ENCODE measurements at places on chromosomes 1 and 21.
A peak's percentile ranks its signal among the peaks of the same experiment; 100 is the strongest.

DNA sequence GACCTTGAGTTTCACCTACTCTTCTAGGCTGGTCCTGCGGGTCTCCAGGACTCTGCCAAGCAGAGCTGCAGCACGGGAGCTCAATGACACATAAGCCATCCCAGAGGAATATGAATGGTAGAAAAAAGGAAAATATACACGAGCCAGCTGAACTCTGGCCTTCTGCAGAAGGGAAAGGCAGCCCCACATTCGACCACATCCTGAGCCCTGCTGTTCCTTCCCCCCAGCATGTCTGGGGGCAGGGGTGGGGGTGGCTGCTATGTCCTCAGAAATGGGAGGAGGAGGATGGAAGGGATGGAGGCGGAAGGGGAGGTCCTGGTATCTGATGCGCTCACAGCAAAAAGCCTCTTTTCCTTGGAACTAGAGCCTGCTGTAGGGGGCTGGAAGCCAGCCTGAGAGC is 12.1 kb upstream of the KDF1 start:
- DNase-seq = no peak

DNA sequence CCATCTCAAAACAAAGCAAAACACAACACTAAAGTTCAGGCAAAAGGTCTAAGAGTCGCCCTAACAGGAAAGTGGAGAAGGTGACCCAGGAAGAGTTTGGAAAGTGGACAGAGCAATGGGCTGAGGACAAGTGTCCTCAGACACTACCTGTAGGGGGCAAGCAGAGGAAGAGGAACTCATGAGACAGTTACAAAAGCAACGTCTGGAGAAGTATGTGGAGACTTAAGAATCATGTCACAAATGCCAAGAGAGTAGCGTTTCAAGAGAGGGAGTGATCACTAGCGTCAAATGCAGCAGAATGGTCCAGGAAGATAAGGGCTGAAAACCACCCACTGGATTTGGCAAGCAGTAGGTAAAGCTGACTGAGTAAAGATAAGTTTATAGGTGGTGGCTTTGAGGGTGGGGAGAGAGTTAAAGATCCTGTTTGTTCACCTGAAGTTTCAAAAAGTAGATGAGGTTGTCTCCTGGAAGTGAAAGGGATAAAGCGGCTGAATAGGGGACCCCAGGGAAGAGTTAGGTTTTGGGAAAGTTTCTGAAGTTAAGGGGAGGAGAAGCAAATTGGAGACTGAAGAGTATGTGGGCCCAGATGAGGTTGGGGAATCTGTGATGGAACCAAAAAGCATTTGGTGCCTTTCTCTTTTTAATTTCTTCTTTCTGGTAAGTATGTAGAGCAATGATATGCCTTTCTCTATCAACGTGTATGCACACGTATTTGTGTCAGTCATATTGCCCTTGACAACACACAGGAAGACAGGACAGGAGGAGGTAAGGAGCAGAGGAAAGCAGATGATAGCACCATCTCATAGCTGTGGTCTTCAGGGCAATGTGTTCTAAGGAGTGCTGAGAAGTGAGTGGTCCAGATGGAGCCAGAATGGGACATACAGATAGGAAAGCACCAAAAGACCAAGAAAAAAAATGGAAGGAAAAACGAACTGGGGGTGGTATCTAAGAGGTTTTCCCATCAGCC is 3.1 kb downstream of the BSDC1 start:
- DNase-seq = no peak

DNA sequence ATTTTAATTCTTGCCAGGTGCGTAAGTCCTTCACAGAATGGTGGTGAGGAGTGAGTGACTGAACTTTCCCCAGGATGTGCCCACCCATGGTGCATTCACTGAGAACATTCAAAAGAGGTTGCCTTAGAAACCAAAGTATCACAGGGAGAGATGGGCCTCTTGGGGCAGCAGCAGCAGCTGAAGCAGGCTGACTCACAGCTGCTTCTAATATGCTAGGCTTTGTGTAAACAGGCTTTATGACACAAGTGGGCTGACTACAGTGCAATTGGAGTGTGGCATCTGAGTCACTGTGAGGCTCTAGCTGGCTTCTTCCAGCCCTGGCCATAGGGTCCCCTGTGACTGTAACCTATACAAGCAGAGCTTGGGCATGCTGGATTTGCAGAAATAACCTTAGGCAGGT is 12.6 kb downstream of the PIGP start:
- DNase-seq = no peak

DNA sequence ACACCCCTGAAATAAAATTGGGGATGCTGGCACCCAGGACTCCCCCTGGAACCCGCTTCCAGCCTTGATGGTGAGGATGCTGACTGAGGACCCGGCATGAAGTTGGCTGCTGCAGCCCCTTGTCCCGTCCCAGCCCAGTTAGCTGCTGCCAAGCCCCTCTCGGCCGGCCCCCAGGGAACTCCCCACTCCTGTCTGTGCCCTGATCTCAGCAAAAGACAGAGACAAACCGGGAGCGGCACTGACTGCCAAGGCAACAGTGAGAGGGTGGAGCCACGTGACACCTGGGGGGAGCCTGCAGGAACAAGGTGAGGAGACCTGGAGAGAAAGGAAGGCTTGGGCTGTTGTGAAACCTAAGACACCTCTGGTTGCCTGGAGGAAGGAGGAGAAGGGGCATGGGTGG is 24.7 kb downstream of the CASZ1 start:
- no peak for DNase-seq

DNA sequence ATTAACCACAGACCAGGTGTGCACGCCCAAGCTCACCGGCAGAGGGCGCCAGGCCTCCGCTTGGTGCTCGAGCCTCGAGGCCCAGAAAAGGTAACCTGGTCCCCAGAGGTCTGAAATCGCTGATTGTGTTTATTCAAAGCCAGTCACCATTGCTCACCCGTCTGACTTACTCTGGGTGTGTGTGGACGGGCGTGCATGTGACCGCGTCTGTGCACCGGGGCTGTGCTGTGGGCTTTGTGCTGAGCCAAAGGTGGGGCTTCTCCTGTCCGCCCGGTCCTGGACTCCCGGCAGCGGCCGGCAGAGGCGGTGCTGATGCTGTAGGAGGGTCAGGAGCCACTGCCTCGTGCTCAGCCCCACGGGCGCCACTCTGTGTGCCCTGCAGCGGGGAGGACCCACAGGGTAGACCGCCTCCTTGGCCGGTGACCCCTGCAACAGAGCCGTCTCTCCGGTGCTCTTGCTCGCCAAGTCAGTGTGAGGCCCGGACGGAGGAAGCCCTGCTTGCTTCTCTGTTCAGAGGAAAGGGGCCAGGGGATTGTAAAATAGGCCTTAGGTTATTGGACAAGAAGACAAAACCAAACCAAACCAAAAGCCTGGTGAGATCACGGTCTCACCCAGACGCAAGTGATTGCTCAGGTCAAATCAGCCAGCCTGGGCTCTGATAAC is 32.0 kb upstream of the BTG2 start:
- DNase-seq = peak; percentile 93

- DNase-seq = no peak
Observed at GRCh38 chr1:177796561-177796960, 173.3 kb downstream of the SEC16B start.

DNA sequence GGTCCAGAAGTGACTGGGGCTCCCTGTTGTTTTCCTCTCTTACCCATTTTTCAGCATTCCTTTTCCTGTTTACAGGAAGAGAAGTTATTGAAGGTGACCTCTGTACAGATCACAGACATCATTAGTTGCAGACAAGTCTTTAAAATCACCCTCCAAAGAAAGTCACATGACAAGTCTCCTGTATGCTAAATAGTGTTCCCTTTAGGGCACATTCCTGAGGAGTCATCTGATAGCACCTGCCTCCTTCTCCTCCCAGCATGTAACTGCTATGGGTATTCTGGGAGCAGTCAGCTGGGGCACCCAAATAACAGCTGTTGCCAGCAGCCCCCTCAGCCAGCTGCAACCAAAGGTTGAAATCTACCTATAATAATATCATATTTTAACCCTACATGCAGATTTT is 200.6 kb downstream of the PTGER3 start:
- no peak for DNase-seq

GRCh38 chr1:52323731-52324130 is 42.3 kb downstream of the CC2D1B start:
- DNase-seq = no peak

GRCh38 chr1:27367160-27367650 is 444 bp upstream of the MAP3K6 start:
- no peak for DNase-seq

DNA sequence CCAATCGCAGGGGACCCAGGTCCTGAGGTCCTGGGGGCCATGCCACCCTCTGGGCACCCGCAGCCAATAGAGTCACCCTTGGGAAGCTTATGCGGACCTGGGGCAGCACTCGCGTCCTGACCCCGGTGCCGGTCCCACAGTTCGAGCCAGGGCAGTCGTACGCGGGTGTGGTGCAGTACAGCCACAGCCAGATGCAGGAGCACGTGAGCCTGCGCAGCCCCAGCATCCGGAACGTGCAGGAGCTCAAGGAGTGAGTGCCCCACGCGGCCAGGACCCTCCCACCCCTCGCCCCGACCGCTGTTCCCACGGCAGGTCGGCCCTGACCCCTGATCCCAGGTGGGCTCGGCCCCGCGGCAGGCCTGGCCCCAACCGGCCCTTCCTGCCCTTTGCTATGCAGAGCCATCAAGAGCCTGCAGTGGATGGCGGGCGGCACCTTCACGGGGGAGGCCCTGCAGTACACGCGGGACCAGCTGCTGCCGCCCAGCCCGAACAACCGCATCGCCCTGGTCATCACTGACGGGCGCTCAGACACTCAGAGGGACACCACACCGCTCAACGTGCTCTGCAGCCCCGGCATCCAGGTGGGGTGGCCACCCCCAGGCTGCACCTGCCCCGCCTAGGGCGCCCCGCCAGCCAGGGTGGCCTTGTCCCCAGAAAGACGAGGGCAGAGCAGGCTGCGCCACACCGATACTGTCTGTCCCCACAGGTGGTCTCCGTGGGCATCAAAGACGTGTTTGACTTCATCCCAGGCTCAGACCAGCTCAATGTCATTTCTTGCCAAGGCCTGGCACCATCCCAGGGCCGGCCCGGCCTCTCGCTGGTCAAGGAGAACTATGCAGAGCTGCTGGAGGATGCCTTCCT is 20.5 kb downstream of the COL6A1 start:
- no peak for DNase-seq

DNA sequence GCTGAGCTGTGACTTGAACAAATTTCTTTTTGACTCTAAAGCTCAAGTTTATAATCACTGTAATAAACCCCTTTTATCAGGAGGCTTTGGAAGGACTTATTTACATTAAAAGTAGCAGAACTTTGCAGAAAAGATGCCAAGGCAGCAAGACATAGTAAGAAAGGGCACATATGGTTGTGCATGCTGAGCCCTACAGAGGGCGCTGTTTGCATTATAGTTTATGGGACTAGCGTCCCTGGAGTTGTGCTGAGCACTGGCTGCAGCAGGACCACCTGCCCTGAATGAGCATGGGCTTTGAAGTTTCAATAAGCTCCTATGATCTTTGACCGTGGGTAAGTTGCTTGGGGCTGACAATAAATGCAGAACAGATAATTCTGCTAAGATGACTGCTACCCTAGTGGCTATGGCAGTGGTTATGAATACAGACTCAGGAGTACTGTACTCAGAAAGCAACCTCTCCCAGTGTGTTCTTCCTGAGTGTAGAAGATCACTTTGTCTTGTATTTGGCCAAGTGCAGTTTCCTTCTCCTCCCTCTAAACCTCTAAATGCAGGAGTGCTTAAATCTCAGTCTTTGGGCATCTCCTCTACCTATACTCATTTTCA is 45.4 kb upstream of the USP1 start:
- DNase-seq = peak; percentile 47
